ENCODE measurements at places on chromosomes 5 and 9.

DNA sequence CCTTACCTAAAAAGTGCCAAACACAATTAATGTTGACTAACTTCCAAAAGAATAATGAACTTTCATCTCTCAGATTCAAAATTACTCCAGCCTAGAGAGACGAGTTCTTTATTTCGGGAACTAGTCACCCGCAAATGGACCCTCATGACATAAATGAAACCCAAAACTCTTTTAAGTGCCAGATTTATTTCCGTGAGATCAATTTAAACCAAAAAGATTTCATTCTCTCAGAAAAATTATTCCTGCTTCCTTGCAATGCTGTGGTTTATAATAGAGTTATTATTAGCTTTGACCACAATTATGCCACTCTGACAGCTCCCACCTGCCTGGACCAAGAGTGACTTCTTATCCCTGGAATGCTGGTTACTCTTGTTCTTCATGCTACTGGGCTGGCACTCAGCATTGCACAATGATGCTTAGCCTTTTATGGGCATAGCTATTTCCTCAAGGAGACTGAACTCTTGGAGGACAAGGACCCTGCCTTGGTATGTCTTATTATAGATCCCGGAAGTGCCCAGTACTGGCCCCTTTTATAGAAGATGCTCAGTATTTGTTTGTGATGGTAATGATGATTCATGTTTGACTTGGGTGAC is 183.5 kb downstream of the SNX18 start:
- no peak for DNase-seq

- DNase-seq: no peak
Measured at GRCh38 chr5:31119938-31120641, 73.4 kb upstream of the CDH6 start.

DNA sequence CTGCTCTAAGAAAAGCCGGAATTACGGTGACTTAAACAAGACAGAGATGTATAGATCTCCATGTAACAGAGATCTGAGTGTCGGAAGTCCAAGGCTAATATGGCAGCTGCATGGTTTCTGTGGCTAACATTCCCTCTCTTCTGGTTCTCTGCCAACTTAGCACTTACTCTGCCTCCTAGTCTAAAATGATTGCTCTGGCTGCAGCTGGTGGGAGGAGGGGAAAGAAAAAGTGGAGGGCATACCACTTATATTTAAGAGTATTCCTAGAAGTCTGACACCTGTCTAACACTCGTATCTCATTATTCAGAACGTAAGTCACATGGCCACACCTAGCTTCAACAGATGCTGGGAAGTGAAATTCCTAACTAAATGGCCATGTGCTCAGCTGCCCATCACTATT is 551.5 kb upstream of the TLE4 start:
- no peak for DNase-seq

DNA sequence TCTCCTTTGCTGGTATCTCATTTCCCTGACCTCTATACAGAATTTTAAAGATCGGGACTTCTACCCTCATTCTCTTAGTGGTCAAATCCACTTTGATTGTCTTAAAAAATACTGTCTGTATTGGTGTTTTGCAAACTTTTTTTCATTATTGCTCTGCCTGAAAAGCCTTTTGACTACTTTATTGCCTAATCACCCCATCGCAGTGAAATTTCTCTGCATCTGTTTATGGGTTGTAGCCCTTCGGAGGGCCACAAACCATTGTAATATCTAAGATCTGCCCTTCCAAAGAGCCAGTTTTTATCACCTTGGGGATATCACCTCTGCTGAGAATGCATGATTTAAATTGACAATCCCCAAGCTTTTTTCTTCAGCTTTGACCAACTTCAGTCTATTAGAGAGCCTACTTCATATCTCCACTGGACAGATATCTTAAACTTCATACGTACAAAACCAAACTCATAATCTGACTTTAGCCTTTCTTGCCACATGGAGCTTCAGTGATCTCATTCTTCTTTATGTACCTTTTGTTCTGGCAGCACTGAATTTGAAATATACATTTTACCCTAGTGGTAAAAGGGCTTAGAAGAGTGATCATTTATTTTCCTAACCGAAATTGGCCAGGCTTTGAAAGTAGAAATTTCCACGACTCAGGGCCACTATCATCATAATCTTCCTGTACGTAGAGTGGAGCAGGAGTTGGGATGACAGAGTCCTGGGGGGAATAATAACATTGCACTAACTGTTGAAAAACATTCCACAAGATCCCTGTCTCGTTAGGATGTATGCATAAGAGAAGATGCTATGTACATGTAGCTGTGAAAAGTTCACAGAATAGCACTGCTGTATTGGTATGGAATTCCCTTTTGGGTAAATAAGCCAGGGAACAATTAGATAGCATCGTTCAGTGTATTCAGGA is 21.4 kb downstream of the KIF2A start:
- DNase-seq: no peak

DNA sequence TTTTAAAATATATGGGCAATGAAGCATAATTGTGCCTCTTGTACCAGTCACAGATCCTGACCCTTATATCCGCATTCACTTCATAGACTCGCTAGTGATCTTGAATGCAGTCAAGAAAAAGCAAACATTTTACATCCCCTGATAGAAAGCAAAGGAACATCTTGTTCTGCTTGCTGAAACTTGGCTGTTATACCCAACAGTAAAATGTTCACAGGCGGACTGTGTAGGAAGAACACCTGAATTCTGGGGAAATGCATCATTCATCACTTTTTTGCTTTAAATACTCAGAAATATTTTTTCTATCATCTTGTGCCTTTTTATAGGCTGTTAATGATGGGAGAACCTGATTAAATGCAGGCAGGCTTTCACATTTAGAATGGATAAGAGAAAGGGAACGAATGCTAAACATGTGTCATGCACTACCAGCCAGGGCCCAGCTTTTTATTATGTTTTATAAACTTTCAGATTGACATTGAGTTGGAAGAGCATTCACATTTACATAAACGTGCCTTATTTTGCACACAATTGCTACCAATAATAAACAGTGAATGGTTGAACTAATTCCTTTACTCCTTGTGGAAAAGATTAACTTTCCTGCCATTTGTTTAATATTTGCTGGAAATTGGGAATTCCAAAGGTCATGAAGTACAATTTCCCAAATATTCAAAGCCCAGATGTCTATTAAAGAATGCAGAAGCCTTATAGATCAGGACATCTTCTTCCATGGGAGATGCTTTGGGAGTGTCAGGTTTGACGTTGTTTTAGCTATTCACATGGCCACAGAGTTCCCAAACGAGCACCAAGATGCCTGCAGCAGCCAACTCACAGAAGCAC is 756.2 kb downstream of the TLE1 start:
- no peak for DNase-seq

DNA sequence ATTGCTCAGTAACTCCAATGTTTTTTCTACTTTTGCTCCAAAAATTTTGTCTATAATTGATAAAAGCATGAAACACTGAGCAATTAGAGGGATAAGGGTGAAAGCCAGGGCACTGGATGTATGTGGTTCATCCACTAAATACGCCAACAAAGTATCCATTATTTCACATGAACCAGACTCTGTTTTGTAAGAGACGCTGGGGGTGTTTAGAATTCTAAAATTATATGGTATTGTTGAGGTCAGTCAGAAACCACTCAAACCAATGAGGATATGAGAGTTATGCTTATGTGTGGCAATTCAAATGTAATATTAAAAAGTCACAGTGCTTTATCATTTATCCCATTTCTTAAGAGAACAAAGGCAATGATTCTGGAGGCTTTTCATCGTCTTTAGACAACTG is 220.2 kb downstream of the EFNA5 start:
- no peak for DNase-seq

- no peak for DNase-seq
Measured at GRCh38 chr5:31581498-31582099, 49.5 kb downstream of the C5orf22 start.

DNA sequence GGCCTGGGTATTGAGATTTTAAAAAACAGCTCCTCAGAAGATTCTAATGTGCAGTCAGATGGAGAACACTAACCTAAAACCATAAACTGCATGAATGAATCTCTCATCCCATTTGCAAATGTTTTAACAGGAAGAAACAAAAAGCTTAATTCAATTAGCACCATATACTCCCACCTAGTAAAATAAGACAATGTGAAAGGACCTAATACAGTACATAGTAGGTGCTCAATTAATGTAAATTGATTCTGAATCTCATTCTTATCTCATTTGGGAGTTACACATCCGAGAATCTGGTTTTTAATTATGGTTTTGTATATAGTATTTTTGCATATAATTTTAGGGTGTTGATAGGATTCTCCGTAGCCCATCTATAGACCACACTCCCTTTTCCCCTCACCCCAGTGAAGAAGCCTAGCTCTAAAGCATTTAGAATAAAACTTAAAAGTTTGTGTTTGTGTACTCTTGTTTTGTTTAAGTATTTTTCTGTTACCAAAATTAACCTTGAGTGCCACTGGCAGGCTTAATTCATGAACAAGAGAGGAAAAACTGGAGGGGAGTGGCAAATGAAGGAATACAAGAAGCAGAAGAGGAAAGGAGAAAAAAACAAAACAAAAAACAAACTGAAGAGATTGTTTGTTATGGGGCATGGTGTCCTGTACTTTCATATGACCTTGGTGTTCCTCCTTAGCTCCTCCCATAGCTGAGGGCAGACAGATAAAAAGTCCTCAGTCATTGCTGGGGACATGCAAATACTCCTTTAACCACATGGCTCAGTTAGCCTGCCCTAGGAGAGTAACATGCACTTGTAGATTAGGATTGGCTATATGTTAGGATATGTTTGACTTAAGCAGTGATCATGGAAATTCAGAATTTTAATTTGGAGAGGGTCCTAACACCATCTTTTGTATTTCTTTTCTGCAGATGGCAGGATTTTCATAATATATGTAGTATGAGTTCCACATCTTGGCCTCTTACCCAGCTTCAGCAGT is 1.2 kb downstream of the RNF14 start:
- DNase-seq: no peak

GRCh38 chr5:78353520-78353919 is 6.9 kb upstream of the SCAMP1 start:
- DNase-seq: no peak

GRCh38 chr5:28355831-28356230 is 1317.4 kb upstream of the CDH9 start:
- DNase-seq: no peak

GRCh38 chr5:138230981-138231589 is 18.0 kb upstream of the CDC23 start:
- DNase-seq: no peak

DNA sequence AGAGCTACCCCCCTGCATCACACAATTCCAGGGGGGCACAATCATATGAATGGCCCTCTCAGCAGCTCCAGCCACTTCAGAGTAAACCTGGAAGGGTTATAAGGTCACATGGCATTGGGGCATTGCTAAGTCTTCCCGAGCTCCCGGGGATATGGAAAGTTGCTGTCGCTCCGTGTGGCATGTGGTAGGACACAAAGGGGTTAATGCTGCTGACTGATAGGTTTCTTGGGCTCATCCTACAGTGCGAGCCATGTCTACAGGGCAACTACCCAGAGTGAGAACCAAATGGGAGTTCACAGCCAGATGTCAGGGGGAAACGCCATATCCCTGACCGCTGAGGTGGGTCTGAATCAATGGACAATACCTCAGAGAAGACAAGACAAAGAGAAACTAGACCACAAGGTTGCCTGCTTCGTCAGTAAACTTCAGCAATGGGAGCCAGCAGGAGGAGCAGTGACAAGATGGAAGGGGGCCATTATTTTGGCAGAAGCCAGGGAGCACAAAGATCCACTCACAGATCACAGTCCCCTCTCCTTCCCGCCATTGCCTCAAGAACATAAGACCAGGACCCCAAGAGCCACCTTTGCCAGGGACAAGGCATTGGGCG is 52.4 kb upstream of the SHISAL2B start:
- no peak for DNase-seq

DNA sequence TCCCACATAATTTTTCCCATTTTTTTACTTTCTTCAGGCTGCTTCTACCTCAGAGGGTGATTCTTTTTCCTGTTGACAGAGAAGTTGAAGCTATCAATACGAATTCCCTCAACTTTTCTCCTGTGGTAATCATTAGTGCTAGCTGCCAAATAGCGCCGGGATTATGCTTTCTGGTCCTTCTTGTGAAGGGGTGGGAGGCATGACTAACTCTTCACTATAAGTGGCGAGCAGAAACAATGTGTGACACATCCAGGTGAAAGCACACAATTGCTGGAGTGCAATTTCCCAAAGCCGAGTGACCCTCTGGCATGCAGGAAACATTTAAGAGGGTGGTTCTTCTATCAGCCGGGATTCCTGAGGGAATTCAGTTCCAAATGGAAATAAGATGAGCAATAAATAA is 56.0 kb downstream of the TRPC7 start:
- DNase-seq: no peak

DNA sequence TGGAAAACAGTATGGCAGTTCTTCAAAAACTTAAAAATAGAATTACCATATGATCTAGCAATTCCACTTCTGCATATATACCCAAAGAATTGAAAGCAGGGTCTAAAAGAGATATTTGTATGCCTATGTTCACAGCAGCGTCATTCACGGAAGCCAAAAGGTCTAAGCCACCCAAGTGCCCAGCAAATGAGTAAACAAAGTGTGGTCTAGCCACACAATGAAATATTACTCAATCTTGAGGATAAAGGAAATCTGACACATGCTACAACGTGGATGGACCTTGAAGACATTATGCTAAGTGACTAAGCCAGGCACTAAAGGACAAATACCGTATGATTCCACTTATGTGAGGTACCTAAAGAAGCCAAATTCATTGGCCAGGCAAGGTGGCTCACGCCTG is 11.1 kb upstream of the MED27 start:
- no peak for DNase-seq

DNA sequence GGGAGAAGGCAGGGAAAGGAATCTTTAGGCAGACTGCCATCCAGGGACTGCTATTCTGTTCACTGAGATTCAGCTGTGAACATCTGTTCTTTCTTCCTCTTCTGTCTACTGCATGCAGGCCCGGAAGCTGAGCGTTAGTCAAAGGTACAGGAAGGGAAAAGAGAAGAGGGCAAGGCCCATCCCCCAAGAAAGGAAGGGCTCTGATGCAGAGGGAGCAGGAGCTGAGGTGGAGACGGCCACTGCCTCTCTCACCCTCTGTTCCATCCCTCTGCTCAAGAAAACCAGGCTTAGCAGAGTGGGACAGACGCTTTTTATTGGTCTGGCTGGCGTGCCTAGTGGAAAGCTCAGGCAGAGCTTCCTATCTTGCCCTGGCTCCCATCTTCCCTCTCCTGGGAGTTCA is 57.6 kb downstream of the PFDN1 start:
- no peak for DNase-seq

GRCh38 chr9:35448496-35448895 is 41.4 kb upstream of the RUSC2 start:
- DNase-seq: no peak

GRCh38 chr5:20611620-20612019 is 623.6 kb upstream of the CDH18 start:
- no peak for DNase-seq

GRCh38 chr5:31563216-31563615 is 31.1 kb downstream of the C5orf22 start:
- no peak for DNase-seq

- no peak for DNase-seq
Measured at GRCh38 chr9:90189306-90189705, 453.3 kb downstream of the DIRAS2 start.

DNA sequence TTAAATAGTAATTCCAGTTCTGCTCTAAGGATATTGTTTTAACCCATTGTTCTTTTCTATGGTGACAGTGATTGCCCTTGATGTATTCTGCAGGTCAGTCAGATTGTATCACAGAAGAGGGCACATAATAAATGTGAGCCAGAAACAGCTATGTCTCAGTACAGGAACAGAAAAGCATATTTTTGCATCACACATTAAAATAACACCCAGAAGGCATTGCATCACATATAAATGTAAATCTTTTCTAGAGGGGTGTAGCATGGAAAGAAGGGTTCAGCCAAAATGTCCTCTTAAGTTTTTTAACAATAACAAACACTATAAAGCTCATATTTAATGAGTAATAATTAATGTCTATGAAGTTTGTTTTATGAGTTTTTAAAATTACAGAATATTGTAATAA is 30.0 kb downstream of the ZCCHC7 start:
- DNase-seq: no peak

Data from activated naive CD4-positive, alpha-beta T cell treated with anti-CD3 and anti-CD28 coated beads, Interleukin-2, amount 10 ng/mL, durations not matched to agents 7 days and 5 days (primary cell).